ENCODE measurements at places on chromosomes 7 and 10.

DNA sequence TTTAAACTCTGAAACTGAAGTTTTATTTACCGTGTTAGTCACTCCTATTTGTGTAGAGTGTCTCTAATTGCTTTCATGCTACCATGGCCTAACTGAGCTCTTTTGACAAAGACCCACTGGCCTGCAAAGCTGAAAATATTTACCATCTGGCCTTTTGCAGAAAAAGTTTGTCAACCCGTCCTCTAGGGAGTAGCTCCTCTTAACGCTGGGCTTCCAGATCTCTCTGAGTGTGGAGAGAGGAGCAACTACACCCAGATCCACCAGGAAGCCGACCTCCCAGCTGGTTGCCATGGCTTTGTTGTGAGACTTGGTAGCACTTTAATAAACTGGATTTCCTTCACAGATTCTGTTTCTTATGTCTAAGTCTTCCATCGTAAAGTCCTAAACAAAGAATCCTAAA is 4.2 kb upstream of the C10orf71 start:
- DNase-seq = no peak

- DNase-seq = no peak
Observed at GRCh38 chr7:149444287-149444686, 16.6 kb downstream of the ZNF777 start.

GRCh38 chr10:118963933-118964332 is 65.6 kb upstream of the NANOS1 start:
- no peak for DNase-seq

DNA sequence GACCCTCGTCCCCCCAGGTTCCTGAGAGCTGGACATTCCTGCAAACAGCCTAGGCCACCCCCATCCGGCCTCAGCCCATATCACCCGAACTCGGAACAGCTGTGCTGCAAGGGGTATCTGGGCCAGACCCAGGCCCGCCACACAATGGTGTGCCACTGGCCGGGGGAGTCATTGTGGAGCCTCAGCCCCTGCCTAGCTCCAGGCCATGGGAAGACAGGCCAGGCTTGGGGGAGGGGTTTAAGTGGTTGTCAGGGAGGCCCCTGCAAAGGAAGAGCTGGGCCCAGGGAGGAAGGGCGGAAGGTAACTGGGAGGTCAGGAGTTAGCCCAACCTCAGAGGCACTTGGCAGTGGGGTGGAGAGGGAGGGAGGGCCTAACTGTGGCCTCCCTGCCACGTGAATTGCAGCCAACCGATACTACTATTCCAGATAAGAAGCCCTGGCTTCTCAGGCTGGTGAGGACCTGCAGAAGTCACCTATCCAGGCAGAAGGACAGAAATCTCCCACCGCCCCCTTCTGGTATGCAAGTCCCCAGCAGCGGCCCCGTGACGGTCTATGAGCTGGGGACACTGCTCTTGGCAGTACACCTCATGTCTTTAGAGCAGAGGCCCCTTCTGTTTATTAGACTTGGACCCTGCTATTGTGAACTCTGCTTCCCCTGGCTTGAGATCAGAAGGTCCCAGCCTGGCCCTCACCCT is 26.8 kb downstream of the VSIR start:
- no peak for DNase-seq

GRCh38 chr7:34298492-34299013 is 359.5 kb upstream of the NPSR1 start:
- no peak for DNase-seq

DNA sequence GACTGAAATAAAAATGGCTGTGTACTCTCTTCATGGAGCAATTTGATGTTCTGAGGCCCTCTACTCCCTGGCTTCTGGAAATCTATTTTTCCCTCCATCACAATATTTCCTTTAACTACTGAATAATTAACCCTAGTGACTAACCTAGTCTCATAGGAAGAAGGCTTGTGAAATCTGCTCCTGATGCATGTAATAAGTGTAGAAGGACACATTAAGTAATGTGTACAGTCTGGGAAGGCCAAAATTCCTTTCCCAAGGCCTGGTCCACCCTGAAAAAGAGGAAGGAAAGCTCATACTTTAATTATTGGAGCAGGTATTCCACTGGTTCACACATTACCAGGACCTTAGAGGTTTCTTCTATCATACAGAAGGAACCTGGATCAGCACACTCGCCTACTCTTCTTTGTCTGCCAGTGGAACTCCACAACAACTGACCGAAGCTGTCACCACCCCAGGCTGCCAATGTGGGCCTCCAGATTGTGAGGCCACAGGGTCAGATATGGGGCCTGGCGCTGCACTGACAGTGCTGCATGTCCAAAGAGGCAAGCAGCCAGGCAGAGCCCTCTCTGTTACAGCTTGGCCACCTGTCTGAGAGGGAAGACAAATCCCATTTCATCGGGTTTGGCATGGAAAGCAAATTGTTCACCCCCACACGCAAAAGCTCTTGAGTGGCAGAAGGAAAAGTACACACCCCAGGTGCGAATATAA is 54.4 kb upstream of the FAM133B start:
- no peak for DNase-seq

DNA sequence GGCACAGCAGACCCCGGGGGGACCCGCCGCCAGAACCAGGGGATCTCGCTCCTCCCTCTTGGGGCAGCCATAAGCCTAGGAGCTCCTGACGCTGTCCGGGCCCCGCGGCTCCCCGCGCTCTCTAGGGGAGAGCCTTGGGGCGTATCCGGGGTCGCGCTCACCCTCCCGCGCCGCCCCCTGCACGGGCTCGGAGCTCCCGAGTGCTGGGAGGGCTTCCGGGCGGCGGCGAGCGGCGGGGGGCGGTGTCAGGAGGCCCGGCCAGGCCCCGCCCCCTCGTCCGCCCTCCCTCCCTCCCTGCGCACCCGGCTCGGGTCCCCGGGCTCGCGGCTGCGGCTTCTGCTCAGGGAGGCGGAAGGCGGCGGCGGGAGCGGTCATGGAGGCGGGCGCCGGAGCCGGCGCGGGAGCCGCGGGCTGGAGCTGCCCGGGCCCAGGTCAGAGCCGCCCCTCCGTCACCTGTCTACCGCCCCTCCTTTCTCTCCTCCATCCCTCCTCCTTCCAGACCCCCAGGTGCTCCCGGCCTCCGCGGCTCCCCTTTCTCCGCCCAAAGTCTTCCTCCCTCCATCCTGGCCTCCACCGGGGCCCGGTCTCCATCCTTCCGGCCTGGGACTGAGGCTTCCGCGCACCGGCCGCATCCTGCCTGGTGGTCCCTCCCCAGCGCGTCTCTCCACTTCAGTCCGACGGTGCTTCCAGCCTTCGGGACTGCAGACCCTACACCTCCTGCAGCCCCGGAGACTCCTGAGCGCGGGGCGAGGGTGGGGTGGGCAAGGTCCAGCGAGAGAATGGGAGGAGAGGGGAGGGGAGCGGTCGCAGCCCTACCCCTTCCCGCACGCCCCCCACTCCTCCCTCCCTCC is at the start of gene CCDC136:
Gene CCDC136 (plus strand): TSS at position 848 of the 851 bp plus-strand sequence. CDS start 444 bp downstream, outside the sequence.
- DNase-seq = peak; percentile 40

DNA sequence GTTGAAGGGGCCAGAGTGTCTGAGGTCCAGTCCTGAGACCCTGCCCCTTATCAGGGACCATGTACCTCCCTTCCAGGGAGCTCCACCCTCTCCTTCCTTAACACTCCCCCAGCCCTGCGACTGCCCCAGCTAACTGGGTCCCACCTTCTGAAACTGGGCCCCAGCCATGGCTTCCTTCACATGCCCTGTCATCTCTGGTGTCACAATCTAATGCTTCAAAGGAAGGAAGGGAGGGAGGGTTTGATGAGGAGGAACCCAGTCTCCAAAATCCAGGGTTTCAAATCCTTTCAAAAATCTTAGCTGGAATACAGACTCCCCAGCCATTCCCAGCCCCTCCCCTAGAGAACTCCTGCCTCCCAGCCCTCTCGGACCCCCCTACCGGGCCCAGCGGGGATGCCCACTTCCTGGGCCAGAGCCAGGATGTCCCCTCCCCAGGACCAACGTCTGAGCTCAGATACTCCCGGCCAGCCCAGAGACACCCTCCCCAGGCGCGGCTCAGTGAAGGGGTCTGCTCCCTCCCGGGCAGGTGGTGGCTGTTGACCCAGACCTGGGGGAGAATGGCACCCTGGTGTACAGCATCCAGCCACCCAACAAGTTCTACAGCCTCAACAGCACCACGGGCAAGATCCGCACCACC is 18.0 kb downstream of the C10orf105 start:
- DNase-seq = no peak

- no peak for DNase-seq
Observed at GRCh38 chr10:93481637-93482144, 443 bp downstream of the MYOF start.

DNA sequence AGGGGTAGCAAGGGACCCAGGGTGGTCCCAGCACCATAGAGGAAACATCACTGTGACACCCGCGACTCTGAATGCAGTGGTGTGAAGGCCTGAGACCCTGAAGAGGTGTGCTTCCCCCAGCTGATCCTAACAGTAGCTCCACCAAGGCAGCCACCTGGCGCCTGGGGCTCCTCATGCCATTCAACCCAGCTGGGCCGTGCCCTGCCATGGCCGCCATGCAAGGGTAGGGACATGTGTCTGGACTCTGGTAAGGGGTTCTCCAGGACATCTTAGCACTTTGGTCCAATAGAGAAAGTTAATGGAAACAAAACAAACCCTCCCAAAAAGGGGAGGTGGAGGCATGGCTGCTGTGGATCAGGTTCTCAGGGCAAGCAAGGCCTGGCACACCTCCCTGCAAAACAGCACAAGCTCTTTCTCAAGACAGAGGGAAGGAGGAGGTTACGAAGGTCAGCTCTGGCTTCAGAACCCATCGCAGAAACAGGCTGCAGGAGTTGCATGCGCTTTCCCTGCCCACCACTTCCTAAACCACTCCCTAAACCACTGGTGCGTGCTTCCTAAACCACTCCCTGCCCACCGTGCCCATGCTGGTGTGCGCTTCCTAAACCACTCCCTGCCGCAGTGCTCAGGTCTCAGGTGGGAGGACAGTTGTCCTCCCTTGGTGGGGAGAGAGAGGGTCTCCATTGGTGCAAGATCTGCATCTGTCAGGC is 108.7 kb downstream of the LARP4B start:
- no peak for DNase-seq

- DNase-seq = no peak
Observed at GRCh38 chr10:58414270-58415041, 29.2 kb downstream of the TFAM start.

GRCh38 chr10:43254881-43255633 is 11.8 kb downstream of the RASGEF1A start:
- DNase-seq = no peak

GRCh38 chr10:88687853-88688467 is 18.1 kb upstream of the LIPK start:
- DNase-seq = peak; percentile 11

DNA sequence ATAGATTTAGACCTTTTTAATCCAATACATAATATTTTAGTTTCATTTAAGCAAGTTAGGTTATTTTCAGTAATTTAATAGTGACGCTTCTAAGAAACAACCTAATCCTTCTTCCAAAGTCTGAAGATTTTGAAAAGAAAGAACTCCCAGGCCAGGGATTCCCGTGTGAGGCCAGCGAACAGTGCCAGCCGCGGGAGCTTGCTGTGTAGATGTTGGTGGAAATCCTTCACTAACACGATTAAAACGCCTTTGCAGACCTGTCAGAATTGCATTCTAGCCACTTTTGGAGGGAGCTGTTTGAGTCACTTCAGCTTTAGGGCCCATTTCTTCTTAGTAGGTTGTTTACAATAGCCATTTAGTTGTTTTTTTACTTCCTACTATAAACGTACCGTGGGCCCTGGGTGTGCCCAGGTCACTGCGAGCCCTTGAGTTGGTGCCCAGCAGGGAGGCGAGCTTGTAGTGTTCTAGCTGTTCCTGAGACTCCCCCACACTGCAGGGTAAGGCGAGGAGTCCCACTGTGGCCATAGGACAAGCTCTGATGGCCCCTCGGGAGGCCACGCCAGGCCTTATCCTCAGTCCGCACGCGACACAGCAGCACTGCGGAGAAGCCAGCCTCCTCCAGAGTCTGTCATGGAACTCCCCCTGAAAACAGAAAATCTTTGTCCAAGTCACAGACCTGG is 32.3 kb downstream of the PPP2R2D start:
- no peak for DNase-seq

- DNase-seq = no peak
Observed at GRCh38 chr7:121541457-121541856, 145.3 kb upstream of the FAM3C start.

- no peak for DNase-seq
Observed at GRCh38 chr10:128713471-128713870, 587.2 kb upstream of the MKI67 start.

GRCh38 chr7:90825779-90826178 is 229.7 kb downstream of the CDK14 start:
- no peak for DNase-seq

GRCh38 chr7:129615018-129615417 is 3.5 kb downstream of the NRF1 start:
- DNase-seq = no peak

- DNase-seq = no peak
Observed at GRCh38 chr7:128882134-128882533, 19.5 kb downstream of the ATP6V1F start.

- DNase-seq = no peak
Observed at GRCh38 chr10:10149899-10150298, 867.8 kb upstream of the CELF2 start.

- no peak for DNase-seq
Observed at GRCh38 chr7:155377838-155378579, 79.9 kb upstream of the EN2 start.

GRCh38 chr10:90871279-90871765 is 452 bp upstream of the RPP30 start:
- DNase-seq = peak; percentile 44

DNA sequence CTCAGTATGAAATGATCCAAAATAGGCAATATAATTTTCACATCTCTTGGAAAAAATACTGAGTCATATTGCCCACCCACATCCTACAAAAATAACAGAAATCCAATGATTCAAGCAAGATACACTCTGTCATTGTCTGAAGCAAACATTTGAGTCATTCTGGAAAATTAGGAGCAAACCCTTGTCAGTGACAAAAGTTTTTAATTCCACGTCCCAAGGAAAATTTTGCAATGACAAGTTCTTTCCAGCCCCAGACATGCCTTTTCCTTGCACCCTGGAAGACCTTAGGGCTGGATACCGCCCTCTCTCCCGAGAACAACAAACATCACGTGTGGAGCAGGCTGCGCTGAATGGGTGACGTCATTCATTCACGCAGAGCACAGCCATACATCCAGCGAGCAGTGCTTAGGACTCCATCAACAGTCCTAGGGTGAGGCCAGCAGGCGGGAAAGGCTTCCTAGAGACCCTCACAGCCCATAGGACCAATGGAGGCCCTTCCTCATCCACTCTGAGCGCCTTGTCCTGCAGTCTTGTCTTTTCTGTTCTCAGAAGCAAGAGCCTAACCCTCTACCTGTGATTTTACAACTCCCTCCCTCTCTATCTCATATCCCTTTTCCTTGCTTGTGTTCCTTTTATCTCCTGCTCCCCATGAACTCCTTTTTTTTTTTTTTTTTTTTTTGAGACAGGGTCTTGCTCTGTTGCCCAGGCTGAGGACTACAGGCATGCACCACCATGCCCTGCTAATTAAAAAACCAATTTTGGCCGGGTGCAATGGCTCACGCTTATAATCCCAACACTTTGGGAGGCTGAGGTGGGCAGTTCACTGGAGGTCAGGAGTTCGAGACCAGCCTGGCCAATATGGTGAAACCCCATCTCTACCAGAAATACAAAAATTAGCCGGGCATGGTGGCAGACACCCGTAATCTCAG is 23.5 kb upstream of the KDM7A start:
- no peak for DNase-seq
